Stimulated activated CD8-positive, alpha-beta memory T cell treated with anti-CD3 and anti-CD28 coated beads, Interleukin-15, amount 100 ng/mL, for 48 hours (primary cell): ENCODE measurements at places on chromosomes 2 and 18.

- DNase-seq, result no peak
Observed at GRCh38 chr2:233791151-233791882, 13.2 kb downstream of the MROH2A start.

DNA sequence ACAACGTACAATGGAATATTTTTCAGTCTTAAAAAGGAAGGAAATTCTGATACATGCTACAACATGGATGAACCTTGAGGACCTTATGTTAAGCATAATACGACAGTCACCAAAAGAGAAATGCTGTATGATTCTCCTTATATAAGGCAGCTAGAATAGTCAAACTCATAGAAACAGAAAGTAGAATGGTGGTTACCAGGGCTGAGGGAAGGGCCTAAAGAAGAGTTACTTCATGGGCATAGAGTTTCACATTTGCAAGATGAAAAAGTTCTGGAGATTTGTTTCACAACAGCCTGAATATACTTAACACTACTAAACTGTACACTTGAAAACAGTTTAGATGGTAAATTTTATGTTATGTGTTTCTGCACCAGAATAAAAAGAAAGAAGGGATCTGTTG lies 113.3 kb downstream of the GALNT1 start:
- no peak for DNase-seq

GRCh38 chr18:35136248-35136647 lies 95.0 kb downstream of the MAPRE2 start:
- no peak for DNase-seq

DNA sequence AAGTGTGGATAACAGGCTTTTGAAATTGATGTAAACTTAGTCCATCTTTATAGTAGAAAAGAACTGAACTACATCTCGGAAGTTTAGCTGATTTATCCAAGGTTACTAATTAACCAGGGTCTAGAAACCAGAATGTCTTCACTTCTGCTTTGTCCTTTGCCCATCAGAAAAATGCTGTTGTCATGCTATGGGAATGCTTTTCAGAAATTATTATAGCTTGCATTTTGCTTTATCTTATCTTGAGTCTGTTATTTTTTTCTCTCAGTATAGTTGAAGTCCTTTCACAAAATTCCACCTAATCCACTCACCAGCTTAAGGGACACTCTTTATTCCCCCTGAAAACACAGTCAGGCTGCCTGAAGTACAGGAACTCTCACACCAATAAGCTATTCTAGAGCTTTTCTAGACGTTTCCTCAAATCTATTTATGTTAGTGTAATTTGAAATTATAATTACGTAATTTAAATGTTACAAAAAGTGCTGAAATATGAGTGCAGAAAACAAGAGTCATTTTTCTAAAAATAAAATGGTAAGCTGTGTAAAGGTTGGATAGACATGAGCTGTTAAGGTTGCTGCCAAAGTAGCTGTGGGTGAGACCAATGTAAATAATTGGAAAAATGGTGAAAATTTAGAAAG lies 456.3 kb downstream of the TGIF1 start:
- no peak for DNase-seq

- no peak for DNase-seq
Observed at GRCh38 chr2:163401481-163401880, 334.3 kb downstream of the FIGN start.

GRCh38 chr2:52765735-52766134 lies 1001.9 kb upstream of the CHAC2 start:
- no peak for DNase-seq

GRCh38 chr2:196712867-196713266 lies 73.4 kb downstream of the CCDC150 start:
- DNase-seq, result no peak

DNA sequence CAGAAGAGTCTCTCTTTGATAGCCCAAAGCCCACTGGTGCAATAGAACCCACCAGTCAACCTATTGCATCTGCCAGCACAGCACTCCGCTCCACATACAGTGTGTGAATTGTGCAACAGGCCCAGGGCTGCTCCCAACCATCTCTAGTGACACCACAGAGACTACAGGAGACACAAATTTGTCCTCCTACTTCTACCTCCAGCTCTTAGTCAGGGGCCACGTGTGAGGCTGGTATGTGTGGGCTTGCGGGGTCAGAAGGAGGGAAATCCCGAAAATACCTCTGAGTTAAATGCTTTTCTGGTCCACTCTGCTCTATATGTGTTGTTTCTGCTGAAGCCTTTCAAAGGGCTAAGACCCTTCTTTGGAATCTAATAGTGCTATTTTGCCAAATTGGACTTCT lies 18.0 kb downstream of the DGUOK start:
- DNase-seq, result peak; percentile 42

DNA sequence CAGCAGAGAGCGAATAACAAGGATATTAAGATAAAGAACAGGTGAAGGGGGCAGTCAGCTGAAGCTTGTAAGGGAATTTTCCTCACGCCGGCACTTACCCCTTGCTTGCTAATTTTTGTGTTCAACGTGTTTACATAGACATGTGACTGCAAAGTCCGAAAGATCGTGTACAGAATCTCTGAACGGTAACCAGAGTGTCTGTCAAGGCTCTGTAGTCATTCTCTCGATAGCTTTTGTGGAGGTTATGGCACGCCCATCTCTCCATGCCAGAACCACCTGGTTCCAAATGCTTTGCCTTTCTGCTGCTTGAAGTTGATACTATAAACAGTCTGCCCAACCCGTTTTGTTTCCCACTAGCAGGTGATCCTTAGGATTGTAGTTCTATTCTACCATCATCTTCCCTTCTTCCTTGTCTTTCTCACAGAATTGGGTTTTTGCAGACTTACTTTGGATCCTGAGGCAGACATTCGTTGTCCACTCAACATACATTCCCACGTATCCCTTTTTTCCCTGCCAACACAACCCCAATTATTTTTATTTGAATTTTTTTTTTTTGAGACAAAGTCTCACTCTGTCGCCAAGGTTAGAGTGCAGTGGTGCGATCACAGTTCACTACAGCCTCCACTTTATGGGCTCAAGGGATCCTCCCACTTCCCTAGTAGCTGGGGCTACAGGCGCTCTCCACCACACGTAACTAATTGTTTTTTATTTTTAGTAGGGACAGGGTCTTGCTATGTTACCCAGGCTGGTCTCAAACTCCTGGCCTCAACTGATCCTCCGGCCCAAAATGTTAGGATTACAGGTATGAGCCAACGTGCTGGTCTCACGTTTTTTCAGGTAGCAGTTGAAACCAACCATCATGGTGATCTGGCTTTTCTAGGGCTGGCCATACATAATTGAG lies 1.3 kb upstream of the USP34 start:
- DNase-seq, result no peak

DNA sequence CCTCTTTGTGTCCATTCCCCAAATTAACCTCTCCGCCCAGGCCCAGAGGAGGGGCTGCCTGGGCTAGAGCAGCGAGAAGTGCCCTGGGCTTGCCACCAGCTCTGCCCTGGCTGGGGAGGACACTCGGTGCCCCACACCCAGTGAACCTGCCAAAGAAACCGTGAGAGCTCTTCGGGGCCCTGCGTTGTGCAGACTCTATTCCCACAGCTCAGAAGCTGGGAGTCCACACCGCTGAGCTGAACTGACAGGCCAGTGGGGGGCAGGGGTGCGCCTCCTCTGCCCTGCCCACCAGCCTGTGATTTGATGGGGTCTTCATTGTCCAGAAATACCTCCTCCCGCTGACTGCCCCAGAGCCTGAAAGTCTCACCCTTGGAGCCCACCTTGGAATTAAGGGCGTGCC lies 13.5 kb downstream of the KHK start:
- DNase-seq, result no peak

- no peak for DNase-seq
Observed at GRCh38 chr18:10591896-10592295, 66.1 kb downstream of the NAPG start.

DNA sequence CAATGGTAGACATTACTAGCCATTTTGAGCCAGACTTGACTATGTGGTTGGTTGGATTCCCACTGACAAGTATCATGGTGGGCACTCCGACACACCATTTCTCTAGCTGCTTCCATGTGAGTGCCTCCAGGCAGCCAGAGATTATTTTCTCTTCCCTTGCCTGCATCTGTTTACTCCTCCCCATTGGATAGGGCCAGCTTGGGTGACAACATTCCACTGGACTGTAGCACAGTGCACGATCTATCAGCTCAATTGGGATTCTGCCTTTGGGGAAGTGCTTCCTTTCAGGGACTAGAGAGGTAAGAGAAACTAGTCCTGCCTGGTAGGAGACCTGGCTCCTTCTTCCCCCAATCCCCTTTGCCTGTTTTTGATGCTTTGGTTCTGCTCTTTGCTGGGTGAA lies 49.0 kb upstream of the MAP4K3 start:
- no peak for DNase-seq

- DNase-seq, result no peak
Observed at GRCh38 chr2:208511016-208511415, 104.4 kb downstream of the PTH2R start.

DNA sequence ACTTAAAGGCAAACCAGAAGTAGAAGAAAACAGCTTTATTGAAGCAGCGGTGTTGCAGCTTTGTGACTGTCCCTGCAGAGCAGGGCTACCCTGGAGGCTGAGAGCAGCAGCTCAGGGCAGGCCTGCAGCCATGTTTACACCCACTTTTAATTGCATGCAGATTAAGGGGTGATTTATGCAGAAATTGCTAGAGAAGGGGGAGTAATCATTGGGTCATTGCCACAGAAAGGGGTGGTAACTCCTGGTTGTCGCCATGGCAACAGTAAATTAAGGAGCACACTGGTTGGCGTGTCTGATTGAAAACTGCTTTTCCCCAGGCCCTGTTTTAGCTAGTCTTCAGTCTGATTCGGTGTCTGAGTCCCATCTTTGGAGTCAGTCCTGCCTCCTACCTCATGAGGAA lies 195.4 kb upstream of the HDAC4 start:
- no peak for DNase-seq

DNA sequence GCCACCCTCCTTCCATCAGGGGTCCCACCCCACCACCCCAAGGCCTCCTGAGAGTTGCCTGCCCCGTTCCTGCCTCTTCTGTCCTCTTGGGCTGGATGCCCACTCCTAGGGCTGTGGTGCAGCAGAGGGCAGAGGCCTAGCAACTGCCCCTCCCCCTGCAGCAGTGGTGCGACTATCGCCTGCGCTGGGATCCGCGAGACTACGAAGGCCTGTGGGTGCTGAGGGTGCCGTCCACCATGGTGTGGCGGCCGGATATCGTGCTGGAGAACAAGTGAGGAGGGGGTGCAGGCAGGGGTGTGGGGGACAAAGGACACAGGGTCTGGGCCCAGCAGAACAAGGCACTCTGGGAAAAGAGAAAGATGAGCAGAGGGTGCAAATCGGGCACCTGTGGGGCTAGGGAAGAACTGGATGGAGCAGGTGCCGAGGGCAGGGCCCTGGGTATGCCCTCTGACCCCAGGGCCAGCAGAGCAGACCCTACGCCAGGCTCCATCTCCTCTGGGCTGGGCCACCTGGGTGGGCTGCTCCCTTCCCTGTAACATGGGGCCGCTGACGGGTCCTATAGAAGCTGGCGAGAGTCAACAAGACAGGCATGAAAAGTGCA lies 1.0 kb downstream of the CHRNG start:
- DNase-seq, result no peak

- no peak for DNase-seq
Observed at GRCh38 chr18:76264198-76264875, 230.7 kb downstream of the ZNF516 start.

DNA sequence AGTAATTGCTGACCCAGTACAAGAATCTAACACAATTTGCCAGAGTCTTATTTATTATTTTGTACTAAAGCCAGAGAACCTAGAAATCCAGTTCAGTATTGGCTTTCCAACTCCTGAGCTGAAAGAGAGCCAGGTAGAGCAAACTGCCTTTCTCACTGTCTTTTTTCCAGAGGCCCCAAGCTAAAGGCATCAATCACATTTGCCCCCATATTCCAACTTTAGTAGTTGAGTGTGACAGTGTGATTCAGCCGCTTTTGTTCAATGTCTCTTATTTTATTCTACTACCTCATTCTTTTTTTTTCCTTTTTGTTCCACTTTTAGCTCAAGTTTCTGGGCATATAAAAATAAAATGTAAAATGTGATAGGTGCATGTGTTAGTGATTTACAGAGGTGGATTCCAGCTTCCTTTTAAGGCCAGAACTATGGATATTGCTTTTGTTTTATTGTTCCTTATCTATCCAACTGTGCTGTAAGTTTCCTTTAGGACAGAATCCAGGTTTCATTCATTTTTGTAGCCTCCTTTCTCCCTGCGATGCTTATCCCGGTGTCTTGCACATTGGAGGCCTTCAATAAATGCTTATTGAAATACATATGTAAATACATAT lies 153.0 kb downstream of the ZEB2 start:
- no peak for DNase-seq

GRCh38 chr2:182980115-182980514 lies 58.1 kb downstream of the NCKAP1 start:
- DNase-seq, result no peak

GRCh38 chr18:76465630-76466409 lies 29.2 kb downstream of the ZNF516 start:
- no peak for DNase-seq

GRCh38 chr2:208046686-208047085 lies 21.4 kb upstream of the PLEKHM3 start:
- no peak for DNase-seq

GRCh38 chr2:69030800-69031428 lies 17.9 kb downstream of the ANTXR1 start:
- DNase-seq, result no peak
